ENCODE measurements at places on chromosomes 3 and 15.

- no peak for DNase-seq
These were observed 38.5 kb downstream of the SLCO2A1 start for GRCh38 chr3:133991209-133991608.

GRCh38 chr3:39019299-39019698 is 32.4 kb downstream of the SCN11A start:
- DNase-seq: no peak

DNA sequence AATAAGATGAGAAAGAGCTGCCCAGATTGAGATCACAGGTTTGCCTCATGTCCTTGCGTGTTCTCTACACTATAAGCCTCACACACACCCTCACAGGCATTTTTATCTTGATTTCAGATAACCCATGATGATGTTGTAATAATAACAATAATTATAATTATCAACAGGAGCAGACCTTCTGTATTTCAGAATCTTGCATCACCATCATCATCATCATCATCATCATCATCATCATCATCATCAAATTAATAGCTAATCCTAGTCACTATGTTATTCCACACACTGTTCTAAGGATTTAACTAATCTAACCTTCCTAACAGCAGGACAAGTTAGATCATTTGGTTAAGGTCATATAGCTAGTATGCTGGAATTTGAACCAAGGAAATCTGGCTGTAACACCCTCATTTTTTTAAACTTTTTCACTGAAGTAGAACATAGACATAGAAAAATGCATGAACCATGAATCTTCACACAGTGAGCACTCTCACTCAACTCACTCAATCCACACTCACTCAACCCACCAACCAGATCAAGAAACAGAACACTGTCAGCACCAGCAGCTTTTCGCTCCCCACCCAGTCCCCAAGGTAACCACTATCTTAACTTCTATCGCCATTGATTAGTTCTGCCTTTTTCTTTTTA is 1.8 kb upstream of the SH2D7 start:
- DNase-seq: no peak

DNA sequence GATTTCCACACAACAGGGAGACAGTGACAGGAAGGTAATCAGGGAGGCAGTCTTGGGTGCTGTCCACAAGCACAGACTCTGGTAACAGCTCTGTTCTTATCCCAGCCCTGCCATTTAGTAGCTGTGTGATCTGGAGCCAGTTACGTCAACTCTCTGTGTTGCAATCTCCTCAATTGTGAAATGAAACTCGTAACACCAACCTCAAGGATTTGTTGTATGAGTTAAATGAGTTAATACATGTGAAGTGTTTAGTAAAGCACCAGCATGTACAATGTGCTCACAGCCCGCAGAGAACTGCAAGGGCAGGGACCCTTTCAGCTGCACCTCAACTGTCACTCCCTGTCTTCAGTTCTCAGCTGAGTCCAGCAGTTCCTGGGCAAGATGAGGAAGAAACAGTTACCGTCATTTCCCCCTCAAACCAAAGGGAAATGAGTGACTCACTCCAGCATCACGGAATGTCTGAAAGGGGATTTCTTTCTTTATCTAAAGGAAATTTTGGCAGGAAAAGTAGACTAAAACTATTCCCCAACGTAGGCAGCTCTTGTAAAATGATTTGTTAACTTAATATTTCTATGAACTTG is 39.9 kb upstream of the MB21D2 start:
- DNase-seq: peak; percentile 60

GRCh38 chr3:172915911-172916514 is 165.5 kb downstream of the ECT2 start:
- DNase-seq: no peak

DNA sequence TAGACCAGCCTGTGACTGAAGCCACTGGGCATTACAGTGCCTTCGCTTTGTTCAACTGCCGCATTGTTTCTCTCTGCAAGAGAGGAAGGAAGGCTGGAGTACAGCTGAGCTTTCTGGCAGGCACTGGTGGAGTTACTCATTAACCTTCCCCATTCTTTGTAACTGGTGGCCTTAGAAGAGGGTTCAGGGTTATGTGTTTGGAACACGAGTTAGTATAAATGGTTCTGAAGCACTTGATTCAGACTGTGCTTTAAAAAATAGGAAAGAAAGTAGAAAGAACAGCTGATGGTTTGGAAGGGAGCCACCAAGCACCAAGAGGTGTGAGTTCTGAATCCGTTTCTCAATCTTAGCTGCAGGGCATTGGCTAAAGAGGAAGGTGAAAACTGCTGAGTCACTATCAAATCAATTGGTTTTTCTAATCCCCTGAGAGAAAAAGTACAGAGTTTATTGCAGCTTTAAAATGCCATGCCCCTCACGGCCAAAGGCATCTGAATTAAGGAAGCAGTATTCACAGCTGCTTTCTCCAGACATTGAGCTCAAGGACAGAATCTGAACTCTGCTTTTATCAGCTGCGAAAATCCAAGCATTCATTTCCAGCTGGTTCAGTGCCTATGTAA is 3.6 kb downstream of the HGD start:
- DNase-seq: peak; percentile 63

DNA sequence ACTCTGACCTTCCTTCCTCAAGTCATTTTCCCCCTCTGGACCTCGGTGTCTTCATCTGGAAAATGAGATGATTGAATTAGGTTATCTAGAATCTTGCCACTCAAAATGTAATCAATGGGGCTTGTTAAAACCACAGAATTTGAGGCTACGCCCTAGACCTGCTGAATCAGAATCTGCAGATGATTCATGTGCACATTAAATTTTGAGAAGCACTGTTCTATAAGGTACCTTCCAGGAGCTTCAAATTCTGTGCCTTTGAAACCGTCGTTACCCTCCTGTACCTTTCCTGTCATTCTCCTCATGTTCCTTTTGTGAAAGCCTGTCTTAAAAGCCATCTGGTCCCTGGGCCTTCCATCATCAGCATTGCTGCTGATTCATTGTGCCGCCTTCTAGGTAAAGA is 172.4 kb upstream of the TOPAZ1 start:
- no peak for DNase-seq

DNA sequence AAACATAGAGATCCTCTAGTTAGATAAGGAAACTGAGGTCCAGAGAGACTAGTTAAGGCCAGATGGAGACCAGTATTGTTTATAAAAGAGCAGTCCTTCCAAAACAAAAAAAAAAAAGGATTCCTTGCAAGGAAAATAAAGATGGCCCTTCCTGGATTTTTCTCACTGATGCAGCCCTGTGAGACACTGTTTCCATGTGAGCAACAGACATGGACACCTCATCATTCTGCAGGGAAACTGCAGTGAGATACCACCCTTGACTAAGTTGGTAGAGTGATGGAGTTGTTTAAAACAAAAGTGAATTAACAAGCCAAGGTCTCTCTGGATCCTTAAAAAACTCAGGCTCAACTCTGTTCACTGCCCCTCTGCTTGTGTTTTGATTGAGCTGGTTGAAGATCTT is 65.6 kb upstream of the MYZAP start:
- DNase-seq: no peak

- no peak for DNase-seq
These were observed 376.4 kb downstream of the CNTN6 start for GRCh38 chr3:1469248-1469647.

DNA sequence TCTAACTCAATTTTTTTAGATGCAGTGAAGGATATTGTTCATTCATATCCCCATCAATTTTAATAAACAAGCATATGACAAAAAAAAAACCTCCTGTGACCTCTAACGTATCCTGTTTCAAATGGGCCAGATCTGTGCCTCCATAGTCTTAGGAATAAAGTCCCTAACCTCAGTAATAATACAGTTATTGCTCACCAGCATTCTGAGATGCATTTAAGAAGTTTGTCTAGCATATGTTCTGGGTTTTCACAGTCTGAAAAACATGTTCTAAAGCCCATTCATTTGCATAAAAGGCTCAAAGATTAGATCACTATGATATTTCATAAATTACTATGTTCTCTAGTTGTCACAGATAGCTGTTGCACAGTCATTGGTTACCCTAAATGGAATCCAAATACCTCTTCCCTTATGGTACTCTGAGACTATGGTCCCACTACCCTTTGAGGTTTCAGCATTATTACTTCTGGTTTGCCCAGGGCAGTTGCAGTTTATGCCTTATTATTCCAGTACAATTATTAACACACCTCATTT is 190.1 kb downstream of the ZIC4 start:
- DNase-seq: no peak

DNA sequence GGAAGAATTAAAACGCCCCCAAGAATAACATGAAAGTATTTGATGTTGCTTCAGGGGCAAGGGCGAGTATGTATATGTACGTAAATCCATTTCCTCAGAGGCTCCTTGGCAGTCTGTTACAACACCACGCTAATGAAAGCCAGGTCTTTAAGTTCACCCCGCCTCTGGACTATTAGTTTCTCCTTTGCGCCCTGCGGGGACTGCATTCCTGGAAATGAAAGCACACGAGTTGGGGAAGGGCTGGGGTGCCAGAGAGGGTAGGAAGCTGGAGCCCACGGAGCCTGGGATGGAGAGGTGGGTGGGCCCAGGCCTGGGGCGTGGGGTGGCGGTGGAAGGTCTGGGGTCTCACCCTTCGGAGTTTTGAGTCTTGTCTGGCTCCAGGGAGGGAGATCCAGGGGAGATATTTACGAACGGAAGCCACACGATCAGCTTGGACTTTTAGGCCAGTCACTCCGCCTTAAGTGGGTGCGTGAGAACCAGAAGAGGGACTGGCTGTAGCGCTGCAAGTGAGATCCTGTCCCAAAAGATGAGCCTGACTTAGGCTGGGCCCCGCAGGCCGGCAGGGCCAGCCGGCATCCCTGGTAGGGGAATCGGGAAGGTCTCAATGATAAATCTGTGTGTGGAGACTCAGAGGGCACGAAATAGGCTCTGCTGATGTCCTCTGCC is 1.6 kb upstream of the PLCL2 start:
- no peak for DNase-seq

DNA sequence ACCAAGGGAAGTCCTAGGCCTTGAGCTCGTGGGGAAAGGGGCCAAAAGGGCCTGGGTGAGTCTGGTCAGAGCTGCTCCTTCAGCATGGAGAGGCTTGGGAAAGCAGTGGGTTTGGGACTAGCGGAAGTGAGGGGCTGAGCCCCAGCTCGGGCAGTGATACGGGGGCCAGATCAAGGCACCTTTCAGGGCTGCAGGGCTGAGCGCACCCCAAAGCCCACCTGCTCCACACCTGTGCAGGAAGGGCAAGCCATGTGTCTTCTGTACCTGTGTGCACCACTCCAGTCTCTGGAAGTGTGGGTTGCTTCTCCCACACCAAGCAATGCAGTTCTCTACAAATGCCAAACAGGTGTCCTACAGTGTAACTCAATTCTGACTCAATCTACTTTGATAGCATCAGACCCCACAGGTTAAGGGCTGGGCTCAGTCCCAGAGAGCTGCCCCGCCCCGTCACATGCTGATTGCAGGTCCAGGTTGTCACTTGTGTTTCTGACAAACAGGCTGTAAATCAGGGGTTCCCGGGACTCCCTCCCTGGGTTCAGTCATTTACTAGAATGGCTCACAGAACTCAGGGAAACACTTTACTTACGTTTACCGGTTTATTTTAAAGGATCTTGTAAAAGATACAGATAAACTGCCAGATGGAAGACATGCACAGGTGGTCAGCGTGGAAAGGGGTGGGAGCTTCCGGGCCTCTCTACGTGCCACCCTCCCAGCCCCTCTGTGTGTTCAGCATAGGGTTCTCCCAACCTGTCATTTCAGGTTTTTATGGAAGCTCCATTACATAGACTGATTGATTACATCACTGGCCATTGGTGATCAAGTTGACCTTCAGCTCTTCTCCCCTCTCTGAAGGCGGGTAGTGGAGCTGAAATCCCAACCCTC is 28.8 kb upstream of the KLF13 start:
- DNase-seq: no peak

DNA sequence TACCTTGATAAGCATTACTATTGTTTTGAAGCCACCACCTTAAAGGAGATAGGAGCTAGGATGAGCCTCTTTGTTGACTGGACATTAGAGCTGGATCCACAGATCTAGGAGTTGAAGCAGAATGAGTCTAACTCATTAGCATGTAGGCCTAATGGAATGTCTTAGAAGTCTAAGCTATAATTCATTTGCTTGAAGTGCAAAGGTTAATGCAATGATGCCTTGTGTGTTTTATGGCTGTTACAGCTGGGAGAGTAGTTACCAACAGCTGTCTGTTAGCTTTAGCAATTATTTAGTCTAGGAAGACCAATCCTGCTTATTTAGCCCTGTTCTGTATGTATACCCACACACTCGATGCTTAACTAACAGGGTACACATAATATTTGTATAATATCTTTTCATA is 419.3 kb downstream of the TUSC7 start:
- DNase-seq: no peak

GRCh38 chr15:73873889-73874511 is 636 bp downstream of the TBC1D21 start:
- DNase-seq: peak; percentile 49

- no peak for DNase-seq
These were observed 557.5 kb downstream of the OCA2 start for GRCh38 chr15:27541581-27541980.

DNA sequence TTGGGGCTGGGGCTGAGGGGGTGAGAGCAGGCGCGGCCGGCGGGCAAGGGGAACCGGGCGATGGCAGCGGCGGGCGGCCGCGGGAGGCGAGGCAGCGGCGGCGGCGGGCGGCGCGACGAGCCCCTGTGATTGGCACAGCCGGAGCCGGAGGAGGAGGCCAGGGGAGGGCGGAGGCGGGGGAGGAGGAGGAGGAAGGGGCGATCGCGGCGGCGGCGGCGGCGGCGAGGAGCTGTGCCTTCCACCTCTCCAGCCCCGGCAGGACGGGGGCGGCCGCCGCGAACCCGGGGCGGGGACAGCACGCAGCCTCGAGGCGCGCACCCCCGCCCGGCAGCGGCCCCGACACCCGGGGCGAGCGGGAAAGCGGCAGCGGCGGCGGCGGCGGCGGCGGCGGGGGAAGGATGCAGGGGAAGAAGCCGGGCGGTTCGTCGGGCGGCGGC is at the start of gene SLCO3A1:
TSS of gene SLCO3A1 (plus strand) at position 198 of the 437 bp plus-strand sequence.
- DNase-seq: no peak

DNA sequence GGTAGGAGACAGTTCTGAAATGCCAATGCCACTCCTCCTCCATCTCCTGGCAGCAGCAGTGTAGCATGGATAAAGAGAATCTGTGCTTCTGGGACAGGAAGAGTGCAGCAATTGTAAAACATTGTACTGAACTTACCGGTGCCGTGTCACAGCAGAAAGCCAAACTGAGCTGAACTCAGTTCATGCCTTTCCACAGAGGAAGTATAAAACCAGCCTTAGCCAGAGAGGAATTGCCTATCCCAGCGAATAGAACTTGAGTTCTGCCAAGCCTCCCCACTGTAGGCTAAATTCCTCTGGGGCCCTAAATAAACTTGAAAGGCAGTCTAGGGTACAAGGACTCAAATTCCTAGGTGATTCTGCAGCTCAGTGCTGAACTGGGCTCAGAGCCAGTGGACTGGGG is 148.8 kb downstream of the SLC9A9 start:
- no peak for DNase-seq

DNA sequence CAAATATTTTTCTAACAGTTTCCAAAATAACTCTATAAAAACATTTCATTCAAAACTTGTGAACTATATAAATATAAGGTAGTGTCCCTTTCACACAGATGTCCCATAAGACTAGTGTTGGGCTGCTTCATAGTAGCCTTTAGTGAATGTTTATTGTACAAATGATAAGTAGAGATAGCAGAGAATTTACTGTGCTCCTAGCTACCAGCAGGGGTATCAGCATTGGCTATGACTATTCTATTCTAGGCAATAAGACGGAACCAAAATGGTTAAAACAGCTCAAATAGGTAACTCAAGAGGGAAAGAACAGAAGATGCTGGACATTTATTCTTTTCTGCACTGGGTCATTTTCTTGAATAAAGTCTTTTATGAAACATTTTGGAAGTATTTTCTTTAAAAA is 22.6 kb downstream of the SERPINI2 start:
- DNase-seq: no peak

- DNase-seq: no peak
These were observed 199.6 kb downstream of the SLC9A9 start for GRCh38 chr3:143648708-143649107.

GRCh38 chr3:4793311-4793710 is 185.9 kb upstream of the BHLHE40 start:
- no peak for DNase-seq
